ENCODE measurements at places on chromosomes 4 and X.

- DNase-seq: peak; percentile 64
Observed at GRCh38 chrX:53320543-53321229, 39.3 kb upstream of the IQSEC2 start.

GRCh38 chrX:43703211-43703791 lies 47.2 kb downstream of the MAOA start:
- DNase-seq: no peak

GRCh38 chrX:66163849-66164411 lies at the start of gene HEPH:
Gene HEPH (plus strand): TSS chrX:66164247. CDS start chrX:66170571, 6,324 bp downstream.
- DNase-seq: no peak

DNA sequence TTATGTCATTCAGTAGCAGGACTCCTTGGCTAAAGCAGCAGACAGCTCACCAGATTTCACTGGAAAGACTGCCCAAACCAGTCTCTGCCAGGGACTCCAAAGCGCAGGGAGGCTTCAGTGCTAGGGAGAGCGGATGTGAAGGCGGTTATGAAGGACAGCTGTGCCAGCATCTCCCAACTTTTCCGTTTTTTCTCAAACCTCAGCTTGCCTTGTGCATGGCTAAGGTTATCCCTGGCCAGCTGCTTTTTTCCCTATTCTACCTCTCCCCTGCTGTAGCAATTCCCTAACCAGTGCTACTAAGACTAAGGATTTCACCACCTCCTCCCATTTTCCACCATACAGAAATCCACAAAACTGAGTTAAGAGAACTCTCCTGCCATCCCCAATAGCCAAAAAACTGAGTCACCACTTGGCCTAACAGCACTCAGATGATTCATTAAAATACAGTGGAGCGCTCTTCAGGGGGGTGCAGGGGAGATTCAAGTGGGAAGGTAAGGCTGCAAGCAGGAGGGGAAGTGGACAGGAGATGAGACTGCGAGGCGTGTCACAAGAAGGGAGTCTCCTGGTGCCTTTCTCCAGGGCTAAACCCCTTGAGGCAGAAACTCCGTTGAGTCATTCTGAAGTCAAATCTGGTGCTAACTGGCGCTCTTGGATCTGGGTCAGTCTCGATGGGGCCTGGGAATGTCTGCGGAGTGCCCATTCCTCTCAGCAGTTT lies 90.7 kb downstream of the PALLD start:
- no peak for DNase-seq

DNA sequence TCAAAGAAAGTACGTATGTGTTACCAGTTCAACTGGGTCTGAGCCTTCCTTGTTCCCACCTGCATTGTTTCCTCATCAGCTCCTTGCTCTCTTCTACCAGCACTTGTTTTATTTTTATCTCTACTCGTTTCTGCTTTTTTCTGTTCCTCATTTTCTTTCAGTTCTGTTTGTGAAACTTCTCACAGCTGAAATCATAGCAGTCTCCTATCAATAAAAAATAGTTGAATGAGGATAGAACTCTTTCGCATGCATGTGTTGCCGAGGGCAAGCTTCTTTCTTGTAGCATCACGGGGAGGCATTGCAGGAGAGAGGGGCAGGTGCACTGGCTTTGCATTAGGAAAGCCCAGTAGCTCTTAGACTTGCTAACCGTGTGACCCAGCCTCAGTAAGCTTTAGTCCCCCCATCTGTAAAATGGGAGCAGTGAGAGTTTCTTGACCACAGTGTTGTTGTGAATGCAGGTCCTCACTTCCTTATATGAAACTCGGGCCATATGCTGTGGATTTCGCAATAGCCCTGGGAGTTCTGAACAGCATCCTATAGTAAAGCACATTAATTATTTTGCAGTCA lies 24.7 kb downstream of the OFD1 start:
- no peak for DNase-seq
